Bone marrow (tissue), 2 donors: ENCODE measurements at places on chromosomes 6 and 20.

GRCh38 chr6:42158631-42159030 lies 14.5 kb upstream of the GUCA1A start:
- no peak for DNase-seq

DNA sequence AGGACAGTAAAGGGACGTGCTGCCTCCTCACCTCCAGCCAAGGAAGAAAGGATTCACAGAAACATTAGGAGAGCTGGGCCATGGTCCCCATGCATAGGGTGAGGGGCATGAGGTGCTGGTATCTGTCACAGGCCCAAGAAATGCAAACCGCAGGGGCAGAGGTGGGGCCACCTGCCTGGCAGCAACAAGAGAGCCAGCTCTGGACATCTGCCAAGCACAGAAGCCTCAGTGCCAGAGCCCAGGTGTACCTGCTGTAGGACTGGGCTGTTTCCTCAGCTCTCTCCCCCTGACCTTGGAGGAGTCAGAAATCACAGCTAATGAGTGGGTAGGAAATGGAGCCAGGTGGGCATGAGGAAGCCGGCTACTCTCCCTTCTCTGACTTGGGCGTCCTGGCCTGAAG lies 45.3 kb downstream of the SLC2A12 start:
- no peak for DNase-seq

DNA sequence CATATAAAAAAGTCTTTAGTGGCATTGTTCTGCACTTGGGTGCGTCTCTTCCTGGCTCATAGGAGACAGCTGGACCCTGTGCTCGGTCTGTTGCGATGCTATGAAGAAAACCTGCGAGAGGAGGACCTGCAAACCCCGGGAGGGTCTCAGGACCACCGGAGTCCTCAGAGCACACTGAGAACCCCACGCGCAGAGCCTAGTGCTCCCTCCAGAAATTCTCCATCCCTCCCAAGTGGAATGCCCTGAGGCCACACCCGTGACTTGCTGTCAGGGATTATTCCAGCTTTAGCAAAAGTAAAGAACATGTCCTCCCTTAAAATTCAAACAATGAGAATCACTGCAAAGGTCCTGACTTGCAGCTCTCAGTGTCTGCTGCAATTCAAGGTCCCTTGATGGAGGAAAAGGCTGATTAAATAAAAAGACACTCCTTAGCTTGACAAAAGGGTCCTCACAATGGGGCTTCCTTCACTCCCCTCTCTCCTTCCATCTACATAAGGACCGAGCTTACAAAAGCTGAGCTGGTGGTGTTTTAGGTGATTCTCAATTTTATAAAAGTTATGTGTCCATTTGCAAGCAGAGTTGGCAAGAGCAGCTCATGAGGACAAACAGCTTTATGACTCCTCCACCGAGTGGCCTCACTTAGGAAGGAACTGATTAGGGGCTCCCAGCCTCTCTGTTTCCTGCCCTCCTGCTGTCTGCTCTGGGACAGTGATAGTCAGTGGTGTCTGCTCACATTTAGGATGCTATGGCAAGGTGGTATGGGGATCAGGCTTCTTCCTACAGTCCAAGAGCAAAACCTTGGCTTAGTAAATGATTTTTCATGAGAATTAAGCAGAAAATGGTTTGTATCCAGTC lies 97.0 kb downstream of the RAMACL start:
- DNase-seq: no peak

GRCh38 chr6:126531840-126532239 lies 191.9 kb downstream of the CENPW start:
- DNase-seq: no peak

DNA sequence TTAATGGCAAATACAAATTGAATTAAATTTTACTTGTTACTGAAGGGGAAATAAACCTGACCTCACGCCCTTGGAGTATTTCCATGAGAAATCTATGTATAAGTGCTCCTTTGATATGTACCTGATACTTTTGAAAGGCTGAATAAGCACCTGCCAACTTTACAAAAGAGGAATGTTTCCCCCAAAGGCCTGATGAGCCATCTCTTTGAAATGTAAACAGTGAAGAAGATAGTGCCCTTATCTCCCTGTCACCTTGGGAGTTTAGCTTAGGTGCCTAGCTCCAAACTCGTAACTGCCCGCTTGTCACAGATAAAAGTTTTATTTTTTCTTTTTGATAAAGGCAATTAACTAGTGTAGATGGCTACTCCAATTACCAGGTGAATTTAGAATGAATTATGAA lies 1.1 kb upstream of the ZNF343 start:
- no peak for DNase-seq

DNA sequence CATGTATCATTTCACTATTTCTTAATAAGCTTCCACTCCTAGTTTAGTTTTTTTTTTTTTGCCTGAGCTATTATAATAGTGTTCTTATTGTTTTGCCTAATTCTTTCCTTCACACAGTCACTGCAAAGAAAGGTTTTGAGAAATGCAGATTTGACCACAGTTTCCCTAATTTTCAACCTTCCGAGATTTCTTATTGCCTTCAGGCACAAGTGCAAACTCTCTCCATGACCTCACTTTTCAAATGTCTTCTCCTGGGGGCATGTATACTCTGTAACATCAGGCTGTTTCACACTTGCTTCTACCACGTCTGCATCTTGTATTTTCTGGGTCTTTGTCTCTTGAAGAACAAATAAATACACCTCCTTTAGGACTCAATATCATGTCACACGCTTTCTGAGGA lies 339.0 kb upstream of the CITED2 start:
- DNase-seq: no peak

GRCh38 chr20:45359406-45360148 lies 3.4 kb upstream of the SYS1 start:
- DNase-seq: no peak

DNA sequence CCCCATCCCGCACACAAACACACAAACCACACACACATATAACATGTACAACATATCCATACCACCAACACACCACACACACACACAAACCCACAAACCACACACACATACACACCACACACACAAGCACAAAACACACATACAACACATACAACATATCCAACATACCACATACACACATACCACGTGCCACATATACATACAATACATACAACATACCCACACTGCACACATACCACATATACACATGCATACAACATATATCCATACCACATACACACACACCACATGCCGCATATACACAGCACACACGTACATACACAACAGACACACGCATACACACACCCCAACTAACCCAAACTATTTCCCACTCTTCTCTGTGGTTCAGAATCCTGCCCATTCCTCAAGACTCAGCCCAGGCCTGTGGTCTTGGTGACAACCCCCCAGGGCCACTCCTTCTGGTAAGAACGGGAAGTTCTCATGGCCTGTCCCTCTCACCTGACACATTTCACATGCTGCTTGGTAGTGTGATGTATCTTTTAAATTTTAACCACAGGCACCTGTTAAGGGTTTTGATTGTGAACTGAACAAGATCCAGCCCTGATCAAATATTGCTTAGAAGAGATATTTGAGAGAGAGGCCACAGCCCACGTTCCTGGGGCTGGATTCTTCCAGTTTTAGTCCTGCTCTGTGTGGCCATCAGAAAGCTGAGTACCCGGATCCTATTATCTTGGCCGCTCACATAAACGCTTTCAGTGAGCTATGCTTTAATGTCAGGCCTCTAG lies 55.9 kb upstream of the KCNK16 start:
- no peak for DNase-seq

DNA sequence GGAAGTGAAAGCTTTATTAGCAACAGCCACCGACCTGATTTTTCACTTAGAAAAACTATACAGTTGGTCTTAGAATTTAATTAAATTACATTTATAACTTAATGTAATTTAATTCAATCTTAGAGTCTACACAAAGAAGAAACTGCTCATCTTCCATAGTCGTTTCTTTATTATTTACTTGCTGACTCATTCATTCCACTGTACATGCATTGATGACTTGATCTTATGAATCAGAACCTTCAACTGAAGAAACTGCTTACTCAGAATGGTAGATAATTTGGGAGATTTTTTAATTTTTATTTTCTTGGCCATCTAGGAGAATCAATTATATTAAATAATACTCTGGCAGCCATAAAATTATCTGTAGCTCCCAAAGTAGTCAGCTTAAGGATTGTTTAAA lies 1021.6 kb upstream of the FLRT3 start:
- no peak for DNase-seq
